Sciatic nerve (tissue), 2 donors: ENCODE measurements at places on chromosomes 16 and 17. TPM values are rescaled to one million over a fixed set of nuclear protein-coding genes. Genes with fewer than 3 reads are reported as not detected.

GRCh38 chr17:77184474-77184873 lies 43.7 kb downstream of the SEC14L1 start:
- no peak for DNase-seq

- DNase-seq, result no peak
Observed at GRCh38 chr17:14033166-14033565, 36.1 kb upstream of the COX10 start.

GRCh38 chr17:55086635-55087058 lies 118.1 kb downstream of the STXBP4 start:
- no peak for DNase-seq

- DNase-seq, result peak; percentile 47
Observed at GRCh38 chr17:27384261-27384701, 72.0 kb upstream of the KSR1 start.

DNA sequence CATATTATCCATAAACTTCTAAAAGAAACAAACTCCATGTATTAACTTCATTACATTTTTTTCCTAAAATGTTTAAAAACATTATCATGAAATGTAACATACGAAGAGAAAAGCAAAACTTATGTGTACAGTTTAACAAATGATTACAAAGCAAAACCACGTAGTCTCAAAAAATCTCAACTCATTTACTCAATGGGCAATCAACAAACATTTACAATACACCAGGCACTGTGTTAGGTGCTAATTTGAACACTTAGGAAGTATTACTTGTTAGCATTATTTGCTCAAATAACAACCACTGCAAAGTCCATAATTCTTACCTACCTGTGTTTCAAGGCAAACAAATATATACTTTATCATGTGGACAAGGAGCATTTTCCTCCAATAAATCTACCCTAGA lies 164.9 kb downstream of the STX8 start:
- DNase-seq, result no peak

DNA sequence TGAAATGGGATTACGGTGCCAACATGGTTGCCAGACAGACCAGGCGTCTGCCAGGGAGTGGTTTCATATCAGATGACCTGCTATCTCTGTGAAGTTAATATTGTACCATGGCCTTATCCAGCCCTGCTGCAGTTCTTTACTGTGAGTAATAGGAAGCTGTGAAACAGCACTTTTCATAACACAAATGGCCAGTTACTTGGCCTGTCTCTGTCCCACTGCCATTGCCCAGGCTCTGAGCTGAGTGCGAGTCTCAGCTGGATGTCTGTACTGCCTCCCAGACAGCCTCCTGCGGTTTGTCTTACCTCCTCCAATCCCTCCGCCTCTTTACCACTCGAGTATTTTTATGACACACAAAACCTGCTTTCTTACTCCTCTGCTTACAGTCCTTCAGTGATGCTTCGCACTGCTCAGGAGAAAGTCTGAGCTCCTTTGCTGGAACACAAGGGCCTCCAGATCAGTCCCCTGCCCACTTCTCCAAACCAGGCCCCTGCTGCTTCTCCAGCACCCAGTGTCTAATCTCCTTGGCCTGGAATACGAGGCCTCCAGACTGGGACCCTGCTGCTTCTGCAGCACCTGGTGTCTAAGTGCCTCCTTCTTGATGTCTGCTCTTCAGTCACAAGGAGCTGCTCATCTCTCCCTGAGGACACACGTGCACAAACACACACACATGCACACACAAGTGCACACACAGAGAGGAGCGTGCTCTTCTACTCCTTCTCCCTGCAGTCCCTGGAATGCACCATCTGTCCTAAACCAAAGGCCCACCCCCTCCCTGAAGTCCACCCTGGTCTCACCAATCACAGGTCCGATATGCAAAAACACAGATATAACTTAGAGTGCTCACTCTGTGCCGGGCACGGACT lies 17.1 kb upstream of the RHOT1 start:
- no peak for DNase-seq

DNA sequence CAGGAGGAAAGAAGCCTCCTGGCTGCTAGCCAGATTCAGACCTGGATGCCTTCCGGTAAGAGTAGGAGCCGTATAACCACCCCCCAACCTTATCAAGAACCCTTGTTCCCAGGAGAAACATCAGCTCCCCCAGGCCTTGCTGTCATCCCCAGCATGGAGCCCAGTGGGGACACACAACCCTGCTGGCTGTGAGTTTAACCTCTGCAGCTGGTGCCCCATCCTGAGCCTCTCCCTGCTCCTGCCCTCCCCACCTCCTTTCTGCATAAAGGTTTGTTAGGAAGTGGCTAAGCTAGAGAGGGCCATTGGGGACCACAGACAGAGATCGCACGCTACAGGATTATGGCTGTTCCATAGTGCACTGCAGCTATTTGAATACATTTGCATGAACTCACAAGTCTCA lies 55.5 kb upstream of the RPL38 start:
- DNase-seq, result no peak

GRCh38 chr17:34533806-34534527 lies 45.4 kb upstream of the TMEM132E start:
- DNase-seq, result no peak

DNA sequence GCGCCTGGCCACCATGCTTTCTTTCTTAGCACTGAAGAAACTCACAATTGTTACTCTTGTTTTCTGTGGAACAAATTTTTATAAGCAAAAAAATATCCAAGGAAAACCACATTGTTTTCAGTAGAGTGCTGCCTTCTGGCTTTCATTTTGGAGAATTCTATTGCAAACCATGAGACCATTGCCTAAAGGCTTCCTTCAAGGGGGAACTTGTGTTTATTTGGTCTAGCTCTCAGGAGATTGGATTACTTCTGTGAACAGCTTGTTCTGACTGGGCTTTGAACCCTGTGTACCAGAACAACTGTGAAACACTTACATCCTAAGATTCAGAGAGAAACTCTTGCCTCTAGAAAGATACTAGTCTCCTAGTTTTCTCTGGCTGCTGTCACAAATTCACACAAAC lies 32.1 kb downstream of the TOM1L1 start:
- DNase-seq, result no peak

DNA sequence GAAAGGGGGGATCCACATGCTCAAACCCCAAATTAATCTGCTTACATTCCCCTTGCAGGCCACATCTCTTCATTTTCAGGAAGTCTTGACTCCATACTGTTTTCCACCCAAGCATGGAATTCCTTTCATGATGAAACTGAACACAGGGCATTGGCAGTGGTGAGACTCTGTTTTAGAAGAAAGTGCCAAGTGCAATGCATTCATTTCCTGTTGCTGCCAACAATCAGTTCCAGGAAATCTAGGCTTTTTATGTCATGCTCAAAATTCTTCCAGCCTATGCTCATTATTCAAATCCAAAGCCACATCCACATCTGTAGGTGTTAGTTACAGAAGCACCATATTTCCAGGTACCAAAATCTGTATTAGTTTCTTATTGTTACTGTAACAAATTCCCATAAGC lies 4.1 kb downstream of the CCL2 start:
- DNase-seq, result no peak

- DNase-seq, result no peak
Observed at GRCh38 chr16:87322360-87322759, 5.2 kb upstream of the C16orf95 start.

TNK1 gene
- 6.1 TPM for total RNA-seq

CCL4 gene
- total RNA-seq, result 39.5 TPM

FOXO3B gene
- 5.3 TPM for total RNA-seq

IGSF6 gene
- total RNA-seq, result 9.1 TPM

TBKBP1 gene
- 19.9 TPM for total RNA-seq

KRTAP4-1 gene
- not detected for total RNA-seq
